ENCODE measurements at places on chromosomes 3 and 15.

DNA sequence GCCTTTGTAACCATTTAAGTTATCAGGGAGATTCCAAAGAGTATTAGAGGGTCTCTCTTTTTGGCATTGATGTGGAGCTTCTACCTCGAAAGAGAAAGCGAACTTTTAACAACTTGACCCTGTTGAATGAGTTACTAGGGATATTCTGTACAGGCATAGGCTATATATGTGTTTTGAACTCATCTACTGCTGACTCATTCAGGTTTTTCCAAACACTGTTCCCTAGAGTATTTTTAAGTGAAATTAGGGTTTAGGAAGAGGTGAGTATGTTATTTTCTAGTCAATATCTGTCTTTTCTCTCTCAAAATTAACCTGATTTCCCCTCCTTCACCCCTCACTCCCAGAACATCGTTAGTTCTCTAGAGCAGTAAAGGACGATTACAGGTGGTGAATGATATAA lies 228.1 kb upstream of the C2CD4B start:
- DNase-seq = no peak

GRCh38 chr3:56361731-56362130 lies 106.5 kb downstream of the ERC2 start:
- DNase-seq = no peak

DNA sequence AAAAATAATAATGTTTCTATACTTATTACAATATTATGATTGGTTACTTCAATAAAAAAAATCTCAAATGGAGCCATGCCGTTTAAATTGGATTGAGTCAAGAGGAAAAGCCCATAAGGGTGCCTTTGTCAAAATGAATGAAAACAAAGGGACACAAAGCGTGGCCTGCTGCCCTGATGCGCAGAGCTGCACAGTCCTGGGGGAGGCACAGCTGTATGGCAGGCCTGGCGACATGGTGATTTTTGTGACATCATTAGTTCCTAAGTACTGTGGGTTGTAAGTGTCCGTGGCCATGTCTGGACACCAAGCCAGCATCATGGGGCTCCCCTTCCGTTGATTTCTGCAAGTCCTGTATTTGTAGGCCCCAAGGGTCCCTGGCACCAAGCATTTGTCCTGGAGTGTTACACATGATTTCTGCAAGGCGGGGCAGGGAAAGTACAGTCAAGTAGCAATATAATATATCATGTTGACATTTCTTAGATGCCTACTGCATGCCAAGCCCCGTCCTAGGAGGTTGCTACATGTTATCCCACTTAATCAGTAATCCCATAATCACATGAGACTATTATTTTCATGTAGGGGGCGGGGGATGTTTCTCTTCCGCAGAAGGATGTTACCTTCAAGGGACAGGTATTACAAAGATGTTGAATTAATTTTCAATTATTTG lies 59.7 kb downstream of the GHSR start:
- no peak for DNase-seq

- DNase-seq = no peak
Observed at GRCh38 chr3:56833022-56833421, 31.3 kb upstream of the ARHGEF3 start.

- DNase-seq = no peak
Observed at GRCh38 chr3:12452361-12453330, 31.6 kb upstream of the TSEN2 start.

DNA sequence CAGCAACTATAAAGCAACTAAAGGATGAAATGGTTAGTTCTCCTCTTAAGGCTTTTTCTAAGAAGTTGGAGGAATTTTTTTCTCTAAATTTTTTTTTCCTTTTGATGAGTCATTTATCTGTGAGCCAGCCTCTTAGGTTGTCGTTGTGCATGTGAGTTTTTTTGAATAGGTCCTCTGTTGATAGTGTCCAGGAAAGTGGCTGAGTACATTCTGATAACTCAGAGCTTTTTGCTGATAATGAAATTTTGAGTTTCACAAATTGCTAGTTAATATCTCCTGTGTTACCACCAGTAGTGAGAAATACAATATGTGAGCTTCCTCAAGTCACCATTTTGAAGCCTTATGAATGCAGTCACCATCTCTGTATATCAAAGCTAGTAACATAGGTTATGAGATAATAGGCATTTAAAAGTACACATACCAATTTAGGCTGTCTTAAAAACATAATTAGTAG lies 7.1 kb upstream of the LXN start:
- no peak for DNase-seq

DNA sequence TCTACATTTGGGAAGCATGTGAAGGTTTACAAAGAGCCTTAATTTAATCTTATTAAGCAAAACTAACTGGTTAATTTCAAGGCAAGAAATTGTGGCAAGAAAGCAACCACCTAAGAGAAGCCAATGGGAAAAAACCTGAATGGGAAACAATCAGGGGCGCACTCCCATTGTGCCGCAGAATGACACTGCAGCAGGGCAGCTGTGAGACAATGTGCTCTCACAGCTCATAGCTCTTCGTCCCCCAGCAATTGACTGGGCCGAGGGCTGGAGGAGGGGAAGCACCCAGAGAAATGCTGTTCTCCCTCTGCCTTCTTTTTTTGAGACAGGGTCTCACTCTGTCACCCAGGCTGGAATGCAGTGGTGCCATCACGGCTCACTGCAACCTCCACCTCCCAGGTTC lies 93.3 kb upstream of the RAD18 start:
- no peak for DNase-seq

GRCh38 chr3:156492801-156493261 lies 62.1 kb downstream of the SSR3 start:
- no peak for DNase-seq

GRCh38 chr3:116863822-116864589 lies 154.4 kb downstream of the TUSC7 start:
- no peak for DNase-seq

GRCh38 chr3:50873376-50874157 lies 198.8 kb downstream of the DOCK3 start:
- no peak for DNase-seq

GRCh38 chr3:172104471-172105072 lies 65.2 kb downstream of the FNDC3B start:
- DNase-seq = no peak

DNA sequence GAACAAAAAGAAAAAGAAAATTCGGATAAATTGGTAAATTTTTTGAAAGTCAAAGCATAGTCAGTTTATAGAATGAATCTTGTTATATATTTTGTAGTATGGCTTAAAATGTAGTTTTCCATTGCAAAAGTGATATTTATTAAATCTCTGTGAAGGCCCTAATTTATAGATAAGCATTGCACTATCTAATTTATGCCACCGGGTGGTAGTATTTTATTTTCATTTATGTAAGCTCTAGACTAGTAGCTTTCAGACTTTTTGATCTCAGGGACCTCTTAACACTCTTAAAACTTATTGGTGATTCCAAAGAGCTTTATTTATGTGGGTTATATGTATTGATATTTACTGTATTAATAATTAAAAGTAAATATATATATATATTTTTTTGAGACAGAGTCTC lies 133.9 kb upstream of the LRRFIP2 start:
- no peak for DNase-seq

All from stimulated activated CD4-positive, alpha-beta T cell treated with anti-CD3 and anti-CD28 coated beads, TNF-alpha, amount 100 ng/mL, for 24 hours (primary cell).